Activated T-helper 1 cell treated with anti-CD3 and anti-CD28 coated beads, Interleukin-2, amount 50 U/mL, for 16 hours (primary cell): ENCODE measurements at places on chromosomes 6 and 20.

- no peak for DNase-seq
Observed at GRCh38 chr6:111625461-111626391, 20.0 kb upstream of the TRAF3IP2 start.

- no peak for DNase-seq
Observed at GRCh38 chr20:49427751-49428518, 54.5 kb downstream of the KCNB1 start.

DNA sequence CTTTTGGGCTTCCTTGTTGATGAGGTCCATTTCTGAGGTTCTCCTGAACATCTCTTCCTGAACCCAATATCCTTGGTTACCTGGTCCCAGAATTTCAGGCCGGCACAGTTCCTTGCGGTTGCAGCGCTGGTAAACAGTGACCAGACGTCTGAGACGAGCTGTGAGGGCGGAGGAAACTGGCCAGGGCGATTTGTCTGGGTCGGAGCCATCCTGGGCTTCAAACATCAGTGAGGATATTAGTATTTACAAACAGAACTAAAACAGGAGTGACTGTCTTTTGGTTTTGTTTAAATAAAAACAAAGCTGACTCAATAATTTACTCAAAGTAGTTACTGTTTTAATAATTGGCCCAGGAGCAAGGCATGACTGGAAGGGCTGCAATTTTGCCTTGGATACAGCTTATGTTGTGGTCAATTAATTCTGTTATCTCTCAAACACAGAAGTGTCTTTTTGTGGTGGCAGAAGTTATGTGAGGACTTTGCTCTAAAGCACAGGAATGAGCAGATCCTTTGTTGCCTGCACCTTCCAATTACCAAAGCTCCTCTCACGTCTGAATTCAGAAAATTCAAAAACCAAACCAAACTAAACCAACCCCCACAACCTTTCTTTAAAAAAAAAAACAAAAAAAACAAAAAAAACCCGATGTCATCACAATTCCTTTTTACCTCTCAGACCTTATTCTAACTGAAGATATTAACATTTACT lies 58.7 kb upstream of the EMILIN3 start:
- no peak for DNase-seq

DNA sequence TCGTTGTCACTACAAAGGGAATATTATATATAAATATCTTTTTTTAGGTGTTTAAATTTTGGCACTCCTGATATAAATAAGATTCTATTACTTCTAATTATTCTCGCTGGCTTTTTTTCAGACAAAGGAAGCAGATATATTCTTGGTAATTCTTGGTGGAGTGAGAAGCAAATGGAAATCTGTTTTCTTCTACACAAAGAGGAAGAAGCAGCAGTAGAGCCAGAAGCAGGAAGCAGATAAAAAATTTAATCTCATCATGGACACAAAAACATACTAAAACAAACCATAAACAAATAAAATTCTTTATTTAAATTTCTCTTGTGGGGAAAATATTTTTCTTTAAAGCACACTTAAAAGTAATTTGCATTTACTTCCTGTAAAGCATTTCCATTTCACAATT lies 3.7 kb upstream of the KIAA0319 start:
- DNase-seq: no peak

- DNase-seq: no peak
Observed at GRCh38 chr6:144278659-144279314, 6.3 kb upstream of the UTRN start.

GRCh38 chr20:38987777-38988176 lies 25.6 kb downstream of the DHX35 start:
- DNase-seq: no peak

DNA sequence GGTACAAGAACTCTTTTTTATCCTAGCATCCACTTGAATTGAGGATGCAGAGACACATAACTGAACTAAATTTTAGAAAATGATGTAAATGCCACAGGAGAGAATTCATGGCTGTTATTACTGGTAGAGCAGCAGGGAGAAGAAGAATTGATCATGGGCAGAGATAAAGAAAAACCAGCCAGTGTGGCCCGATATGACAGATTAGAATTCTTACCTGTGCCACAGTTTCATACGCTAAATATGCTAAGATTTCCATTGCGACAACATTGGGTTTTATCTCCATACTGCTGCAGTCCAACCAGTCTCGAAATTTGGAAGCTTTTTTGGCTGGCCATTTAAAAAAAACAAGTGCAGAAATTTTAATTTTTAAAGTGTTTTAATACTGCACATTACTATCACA lies 373.8 kb upstream of the RUNX2 start:
- DNase-seq: no peak

DNA sequence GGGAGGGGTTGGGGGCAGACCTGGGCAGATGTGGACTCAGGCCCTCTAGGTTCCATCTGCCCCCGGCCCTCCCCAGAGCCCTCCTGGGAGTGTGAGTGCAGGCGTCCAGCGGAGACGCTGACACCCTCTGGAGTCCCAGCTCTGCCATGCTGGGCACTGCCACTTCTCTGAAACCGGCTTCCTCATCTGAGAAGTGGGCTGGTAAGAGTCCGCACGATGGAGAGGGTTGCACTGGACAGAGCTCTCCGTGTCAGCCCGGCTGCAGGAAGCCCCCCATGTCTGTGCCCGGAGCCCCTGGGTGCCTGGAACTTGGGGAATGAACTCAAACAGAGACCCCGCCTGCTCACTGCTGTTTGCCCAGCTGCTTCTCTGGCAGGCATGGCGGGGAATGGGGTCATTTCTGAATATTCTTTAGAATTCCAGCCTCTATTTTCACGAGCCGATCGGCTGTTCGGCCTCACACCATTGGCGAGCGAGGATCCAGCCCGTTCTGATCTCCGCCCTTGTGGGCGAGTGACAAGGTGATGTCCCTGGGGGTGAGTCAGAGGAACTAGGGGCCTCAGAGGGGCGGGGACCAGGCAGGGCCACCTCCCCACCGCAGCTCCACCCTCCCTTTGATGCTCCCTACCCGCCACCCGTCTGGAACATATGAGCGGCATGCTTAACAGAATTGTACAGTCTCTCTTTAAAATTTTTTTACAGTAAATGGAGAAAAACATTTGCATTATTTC lies 47.8 kb upstream of the GATA5 start:
- DNase-seq: no peak

- no peak for DNase-seq
Observed at GRCh38 chr6:80437221-80437620, 330.8 kb downstream of the BCKDHB start.

- DNase-seq: no peak
Observed at GRCh38 chr6:2826131-2826530, 15.5 kb downstream of the SERPINB1 start.

DNA sequence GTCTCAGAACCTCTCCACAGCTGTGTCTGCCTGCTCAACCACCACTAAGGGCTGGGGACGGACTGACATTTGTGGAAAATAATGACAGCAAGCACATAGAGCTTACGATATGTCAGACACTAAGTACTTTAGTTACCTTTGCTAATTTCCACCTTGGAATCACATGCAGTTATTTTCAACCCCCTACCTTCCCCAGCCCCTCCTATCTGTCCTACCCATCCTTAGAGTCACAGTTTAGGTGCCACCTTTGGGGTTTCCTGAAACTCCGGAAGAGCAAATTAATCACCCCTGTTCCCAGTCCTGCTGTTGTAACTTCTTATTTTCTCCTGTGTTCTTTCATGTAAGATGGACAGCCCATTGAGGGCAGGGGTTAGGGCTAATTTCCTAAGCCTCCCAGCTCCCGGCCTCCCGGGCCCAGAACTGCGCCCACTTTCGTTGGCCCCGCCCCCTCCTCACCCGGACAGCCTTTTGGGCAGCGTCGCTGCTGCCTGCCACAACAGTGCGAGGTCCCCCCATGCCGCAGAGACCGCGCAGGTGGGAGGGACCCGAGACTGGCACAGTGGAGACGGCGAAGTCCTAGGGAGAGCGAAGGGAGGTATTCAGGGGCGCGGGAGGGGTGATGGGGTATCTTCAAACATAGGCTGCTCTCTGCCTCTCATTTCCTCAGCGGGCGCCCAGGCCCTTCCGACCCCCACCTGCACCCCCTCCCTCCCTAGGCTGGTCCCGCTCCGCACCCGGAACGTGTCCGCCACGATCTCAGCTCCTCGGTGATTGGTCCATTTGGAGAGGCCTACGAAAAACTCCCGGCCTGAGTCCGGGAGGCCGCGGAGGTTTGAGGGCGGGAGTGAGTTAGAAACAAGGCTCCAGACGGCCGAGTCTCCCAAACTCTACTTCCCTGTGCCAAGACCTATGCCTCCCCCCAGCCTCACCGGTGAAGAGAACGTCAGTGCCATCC lies 1.1 kb downstream of the DDAH2 start:
- no peak for DNase-seq

- no peak for DNase-seq
Observed at GRCh38 chr6:163596174-163596573, 181.7 kb downstream of the QKI start.

DNA sequence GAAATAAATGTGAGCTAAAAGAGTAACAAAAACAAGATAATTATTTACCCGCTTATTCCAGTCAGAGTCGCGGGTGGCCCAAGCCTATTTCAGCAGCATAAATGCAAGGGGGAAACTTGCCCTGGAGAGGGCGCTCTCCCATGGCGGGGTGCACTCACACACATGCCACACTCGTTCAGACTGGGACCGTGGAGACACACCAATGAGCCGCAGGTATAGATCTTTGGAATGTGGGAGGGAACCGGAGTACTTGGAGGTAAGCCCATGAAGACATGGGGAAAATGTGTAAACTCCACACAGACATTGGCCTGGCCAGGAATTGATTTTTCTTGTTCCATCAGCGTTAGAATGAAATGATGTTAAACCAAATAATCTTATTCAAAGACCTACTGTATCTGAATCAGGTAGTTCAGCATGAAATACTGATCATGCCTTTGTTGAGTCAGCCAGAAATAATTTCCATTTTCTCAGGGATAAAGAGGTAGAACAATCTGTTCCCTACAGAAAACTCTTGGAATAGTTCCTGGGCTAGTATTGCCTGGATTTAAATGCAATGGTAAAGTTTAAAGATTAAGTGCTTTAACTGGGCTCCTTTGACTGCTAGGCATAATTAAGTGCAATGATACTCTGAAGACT lies 191.5 kb downstream of the MCHR2 start:
- DNase-seq: no peak

DNA sequence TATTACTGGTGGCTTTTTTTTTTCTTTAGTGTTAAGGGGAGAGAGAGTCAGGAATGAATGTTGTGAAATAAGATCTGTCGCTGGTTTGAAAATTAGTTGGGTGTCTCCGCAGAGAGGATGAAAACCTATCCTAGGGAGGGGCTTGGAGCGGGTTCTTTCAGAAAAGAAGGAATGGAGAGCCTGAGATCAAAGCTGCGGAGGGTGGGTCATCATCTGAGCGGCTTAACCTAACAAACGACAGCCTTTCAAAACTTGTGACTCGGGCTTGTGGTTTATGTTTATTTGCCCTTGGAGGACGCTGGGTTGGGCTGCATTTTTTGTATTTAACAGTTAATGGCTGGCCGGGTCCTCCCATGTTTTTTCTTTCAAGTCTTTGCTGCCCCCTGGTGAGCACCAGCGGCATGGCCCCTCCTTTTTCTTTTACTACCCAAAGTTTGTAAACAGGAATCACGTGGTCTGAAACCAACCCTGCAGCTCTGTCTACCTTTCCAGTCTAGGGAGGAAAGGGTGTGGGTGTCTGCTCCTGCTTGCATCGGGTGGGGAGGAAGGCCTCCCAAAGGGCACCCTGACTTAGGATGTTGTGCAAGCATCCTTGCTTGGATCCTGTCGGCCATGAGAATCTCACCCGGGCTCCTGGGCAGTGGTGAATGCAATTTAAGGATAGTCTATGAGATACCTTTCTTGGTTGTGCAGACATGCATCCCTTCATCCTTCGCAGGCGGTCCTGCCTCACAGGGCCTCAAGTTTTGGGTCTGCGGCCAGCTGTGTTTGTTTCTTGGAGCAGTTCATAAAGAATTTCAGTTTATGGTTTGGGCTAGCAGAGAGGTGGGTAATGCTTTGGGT lies 2.2 kb downstream of the PIM1 start:
- DNase-seq: peak; percentile 82

DNA sequence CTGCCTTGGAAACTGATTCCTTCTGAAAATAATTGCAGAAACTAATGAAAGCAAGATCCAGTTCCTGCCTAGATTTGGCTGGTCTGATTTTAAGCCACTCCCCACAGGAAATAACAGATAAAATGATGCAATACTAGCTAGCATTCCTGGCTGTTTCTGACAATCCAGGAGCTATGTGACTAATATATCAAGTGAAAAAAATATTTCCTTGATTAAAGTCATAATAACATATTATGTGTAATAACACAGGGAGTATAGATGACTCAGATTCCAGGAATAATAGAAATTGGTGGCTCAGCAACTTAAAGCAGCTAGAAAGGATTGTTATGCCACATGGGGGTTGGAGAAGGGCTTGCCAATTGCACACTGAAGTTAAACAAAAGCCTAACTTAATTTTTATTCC lies 182.7 kb upstream of the SALL4 start:
- no peak for DNase-seq

- DNase-seq: no peak
Observed at GRCh38 chr20:58463256-58463655, 51.9 kb downstream of the APCDD1L start.

GRCh38 chr6:117079951-117080350 lies 185.4 kb upstream of the VGLL2 start:
- no peak for DNase-seq

DNA sequence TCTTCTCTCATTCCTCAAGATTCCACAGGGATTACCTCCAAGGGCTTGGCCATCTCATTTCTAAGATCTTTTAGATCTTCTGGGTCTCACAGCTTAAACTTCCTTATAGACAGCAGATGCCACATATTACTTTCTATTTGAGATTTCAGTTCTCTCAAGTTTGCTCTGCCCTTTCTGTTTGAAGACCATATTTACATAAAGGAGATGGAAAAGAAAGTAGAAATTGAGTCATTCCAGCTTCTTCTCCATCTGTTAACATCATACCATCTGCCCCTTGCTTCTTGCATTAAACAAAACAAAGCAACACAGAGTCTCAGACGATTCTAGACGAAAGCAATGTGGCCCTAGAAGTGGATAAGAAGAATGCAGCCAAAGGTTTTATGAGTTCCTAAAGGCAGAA lies 203.4 kb downstream of the TTLL2 start:
- no peak for DNase-seq

- DNase-seq: no peak
Observed at GRCh38 chr20:57023997-57024396, 242.4 kb downstream of the BMP7 start.

DNA sequence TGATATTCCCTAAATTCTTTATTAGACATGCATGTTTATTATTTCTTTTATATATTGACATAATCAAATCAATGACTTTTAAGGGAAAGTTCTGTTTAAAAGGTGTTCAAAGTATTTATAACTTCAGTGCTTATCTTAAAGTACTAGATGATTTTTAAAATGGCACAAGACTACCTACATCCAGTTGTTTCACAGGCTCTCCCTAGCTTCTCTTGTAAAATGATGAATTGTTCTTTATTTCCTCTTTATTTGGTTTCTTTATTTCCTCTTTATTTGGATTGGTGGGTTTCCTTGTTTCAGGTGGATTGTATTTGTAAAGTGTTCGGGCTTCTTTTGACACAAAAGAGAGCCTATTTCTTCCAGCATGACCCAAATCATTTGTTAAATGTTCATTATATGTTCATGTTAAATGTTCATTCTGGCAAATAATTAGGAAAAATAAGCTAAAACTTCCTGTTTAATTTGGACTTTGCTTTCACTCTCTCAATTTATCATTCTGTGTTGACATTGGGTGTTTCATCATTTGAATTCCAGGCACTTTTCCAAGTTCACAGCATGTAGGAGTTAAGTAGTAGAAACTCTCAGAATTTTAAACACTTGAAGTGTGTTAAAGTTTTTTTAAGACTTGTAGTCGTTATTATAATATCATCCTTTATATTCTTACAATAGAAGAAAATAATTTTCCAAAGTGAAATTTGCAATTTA lies 24.6 kb downstream of the MLIP start:
- no peak for DNase-seq
